NB4 (cell line): ENCODE measurements at places on chromosomes 4 and X.

- no peak for DNase-seq
Observed at GRCh38 chr4:120720354-120720934, 202.1 kb downstream of the PRDM5 start.

- DNase-seq, result no peak
Observed at GRCh38 chr4:42159271-42160001, 7.0 kb upstream of the BEND4 start.

DNA sequence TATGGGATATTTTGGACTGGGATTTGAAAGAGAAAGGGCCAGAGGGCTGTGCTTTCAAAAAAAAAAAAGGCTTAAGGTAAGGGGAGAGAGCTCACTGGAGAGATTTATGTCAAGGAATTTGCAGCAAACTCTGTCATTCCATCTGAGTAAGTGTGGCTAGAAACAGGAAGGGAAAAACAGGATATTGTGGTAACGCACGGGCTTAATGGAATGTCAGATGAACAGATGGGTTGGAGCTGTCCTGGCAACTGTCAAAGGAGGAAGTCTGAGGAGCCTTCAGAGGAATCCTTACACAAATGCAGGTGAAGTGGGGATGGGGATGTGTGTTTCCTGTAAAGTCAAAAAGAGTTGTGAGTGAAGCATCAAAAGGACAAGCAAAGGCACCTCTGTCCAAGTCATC, 15.1 kb upstream of the NKX3-2 start:
- no peak for DNase-seq

GRCh38 chrX:100980608-100981497, 11.3 kb downstream of the ARL13A start:
- DNase-seq, result no peak

GRCh38 chr4:77465271-77465670, 140.3 kb upstream of the CXCL13 start:
- DNase-seq, result peak; percentile 8

DNA sequence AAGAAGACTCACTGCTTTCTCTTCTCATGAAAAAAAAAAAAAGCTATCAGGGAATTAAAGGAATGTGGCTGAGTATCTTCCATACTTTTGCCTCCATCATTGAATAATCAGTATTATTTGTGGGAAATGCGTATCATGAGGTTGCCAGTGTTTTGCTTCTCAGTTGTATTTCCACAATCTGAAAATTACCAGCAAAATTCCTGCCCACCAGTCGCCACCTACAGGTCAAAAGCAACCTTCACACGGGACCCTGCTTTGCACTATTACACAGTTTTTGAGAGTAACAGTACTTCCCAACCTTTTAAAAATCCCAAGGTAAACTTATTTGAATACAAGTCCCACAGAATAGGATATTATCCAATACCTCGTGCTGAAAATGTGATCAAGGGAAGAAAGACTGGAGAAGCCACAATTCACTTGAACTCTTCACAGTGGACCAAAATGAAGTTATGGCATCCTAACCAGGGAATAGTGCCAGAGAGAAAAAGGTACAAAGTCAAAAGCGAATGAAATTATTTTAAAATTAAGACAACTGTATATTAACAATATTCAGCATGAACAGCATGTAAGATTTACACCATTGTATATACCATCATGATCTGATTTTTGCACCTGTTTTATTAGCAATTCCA, 30.4 kb downstream of the PGRMC1 start:
- DNase-seq, result peak; percentile 27

DNA sequence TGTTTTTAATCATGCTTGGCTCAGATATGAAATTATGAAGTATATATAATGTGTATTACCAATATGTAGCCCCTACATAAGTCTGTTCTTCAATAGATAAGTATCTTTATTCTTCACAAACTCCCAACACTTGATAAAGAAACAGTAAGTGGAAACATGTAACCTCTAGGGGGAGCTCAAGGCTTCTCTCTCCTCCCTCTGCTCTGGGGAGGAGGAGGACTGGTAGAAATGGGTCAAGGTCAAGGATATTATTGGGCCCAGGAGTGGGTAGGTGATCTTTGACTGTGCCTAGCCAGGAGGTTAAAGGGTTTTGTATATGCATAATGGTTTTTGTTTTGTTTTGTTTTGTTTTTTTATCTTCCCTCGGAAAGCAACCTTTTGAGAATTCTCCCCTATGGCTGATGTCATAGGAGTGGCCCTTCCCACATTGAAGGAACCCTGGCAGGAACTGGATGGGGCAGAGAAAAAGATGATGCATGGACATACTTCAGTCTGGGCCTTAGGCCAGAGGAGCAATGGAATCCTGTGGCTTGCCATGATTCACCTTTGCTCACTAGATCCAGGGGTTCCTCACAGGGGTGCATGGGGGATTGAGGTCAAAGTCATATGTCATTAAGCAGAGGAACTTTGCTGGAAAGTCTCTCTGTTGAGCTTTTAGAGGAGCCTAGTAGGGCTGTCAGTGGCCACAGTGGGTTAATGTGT, 460.3 kb downstream of the MID1IP1 start:
- peak; percentile 49 for DNase-seq

DNA sequence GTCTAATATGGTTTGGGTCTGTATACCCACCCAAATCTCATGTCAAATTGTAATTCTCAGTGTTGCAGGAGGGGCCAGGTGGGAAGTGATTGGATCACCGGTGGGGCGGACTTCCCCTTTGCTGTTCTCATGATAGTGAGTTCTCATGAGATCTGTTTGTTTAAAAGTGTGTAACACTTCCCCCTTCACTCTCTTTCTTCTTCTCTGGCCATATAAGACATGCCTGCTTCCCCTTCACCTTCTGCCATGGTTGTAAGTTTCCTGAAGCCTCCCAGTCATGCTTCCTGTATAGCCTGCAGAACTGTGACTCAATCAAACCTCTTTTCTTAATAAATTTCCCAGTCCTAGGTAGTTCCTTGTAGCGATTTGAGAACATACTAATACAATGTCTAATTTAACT, 19.7 kb upstream of the SCRG1 start:
- peak; percentile 42 for DNase-seq

DNA sequence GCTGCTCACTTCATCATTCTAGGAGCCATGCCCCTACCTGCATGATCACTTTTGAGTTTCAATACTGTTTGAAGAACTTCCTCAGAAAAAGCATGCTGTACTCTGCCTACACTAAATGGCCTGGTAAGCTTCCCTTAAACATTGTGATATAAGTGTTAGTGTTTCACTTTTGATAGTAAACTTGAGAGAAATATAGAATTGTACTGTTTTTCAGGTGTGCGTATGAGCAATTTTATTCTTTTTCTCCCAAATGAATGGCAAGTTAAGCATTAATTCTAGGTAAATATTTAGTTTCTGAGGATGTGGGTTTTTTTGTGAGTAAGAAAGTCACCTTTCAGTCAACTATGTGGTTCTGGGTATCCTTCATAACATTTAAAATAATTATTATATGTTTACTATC, 484.5 kb downstream of the IL15 start:
- no peak for DNase-seq

DNA sequence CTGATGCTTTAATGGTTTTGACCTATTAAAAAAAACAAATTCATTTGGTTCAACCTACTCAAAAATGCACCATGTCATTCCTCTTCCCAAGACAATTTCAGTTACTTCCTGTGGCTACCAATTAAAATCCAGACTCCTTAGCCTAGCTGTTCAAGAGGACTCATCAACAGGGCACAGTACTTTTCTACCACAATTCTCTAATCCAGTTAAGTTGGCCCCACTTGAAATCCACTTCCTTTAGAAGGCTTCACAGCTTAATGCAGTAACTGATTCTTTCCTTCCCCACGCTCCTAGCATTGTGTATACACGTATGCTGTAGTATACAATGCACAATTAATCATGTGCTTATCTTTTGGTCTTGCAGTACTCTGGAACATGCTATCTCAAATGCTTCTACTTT, 129.8 kb downstream of the UGT8 start:
- no peak for DNase-seq

- DNase-seq, result no peak
Observed at GRCh38 chr4:121784401-121784800, 16.7 kb upstream of the EXOSC9 start.

DNA sequence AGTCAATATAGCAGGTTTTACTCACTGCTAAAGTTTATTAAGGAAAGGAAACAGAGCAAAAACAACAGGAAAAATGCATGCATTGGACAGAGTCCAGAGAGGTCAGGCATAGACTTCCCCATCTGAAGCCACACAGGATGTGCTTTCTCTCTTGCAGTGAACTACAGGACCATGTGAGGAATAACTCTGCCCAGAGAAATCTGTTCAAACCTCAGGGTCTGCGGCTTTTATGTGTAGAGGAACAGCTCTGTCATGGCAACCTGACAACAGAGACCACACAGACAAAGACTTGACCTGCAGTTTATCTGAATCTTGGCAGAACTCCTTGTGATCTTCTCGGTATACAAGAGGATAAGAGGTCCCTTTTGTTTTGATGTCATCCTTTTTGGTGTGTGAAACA, 46.3 kb upstream of the LONRF3 start:
- no peak for DNase-seq

GRCh38 chr4:68905939-68906779, 45.4 kb downstream of the UGT2A3 start:
- no peak for DNase-seq

DNA sequence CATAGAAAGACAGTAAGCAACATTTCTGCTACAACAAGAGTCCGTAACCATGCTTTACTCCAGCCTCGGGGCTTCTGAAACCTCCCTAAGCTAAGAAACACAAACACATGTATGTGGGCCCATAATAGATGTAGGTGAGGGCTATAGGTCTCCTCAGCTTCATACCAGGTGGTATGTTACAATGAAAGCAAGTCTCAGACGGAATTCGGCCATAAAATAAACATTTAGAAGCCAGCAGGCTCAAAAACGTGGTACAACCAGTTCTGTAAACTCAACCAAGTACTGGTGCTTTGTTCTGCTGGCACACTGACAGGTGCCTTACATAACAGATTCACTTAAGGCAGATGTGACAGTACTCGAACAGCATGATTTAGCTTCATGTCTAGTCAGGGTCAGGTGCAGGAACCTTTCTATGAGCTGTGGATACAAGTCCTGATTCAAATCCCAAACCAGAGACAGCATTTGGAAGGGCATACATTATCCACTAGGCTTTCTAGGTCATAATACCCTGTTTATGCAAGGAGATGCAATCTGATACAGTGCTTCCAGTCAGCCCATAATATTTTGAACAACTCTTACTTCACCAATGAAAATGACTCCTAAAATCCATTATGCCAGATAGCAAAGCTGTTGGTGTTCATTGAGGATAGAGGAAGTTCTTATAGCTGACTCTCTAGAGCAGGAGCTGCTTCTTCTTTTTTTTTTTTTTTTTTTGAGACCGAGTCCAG, 113.8 kb upstream of the ENPP6 start:
- DNase-seq, result peak; percentile 37

DNA sequence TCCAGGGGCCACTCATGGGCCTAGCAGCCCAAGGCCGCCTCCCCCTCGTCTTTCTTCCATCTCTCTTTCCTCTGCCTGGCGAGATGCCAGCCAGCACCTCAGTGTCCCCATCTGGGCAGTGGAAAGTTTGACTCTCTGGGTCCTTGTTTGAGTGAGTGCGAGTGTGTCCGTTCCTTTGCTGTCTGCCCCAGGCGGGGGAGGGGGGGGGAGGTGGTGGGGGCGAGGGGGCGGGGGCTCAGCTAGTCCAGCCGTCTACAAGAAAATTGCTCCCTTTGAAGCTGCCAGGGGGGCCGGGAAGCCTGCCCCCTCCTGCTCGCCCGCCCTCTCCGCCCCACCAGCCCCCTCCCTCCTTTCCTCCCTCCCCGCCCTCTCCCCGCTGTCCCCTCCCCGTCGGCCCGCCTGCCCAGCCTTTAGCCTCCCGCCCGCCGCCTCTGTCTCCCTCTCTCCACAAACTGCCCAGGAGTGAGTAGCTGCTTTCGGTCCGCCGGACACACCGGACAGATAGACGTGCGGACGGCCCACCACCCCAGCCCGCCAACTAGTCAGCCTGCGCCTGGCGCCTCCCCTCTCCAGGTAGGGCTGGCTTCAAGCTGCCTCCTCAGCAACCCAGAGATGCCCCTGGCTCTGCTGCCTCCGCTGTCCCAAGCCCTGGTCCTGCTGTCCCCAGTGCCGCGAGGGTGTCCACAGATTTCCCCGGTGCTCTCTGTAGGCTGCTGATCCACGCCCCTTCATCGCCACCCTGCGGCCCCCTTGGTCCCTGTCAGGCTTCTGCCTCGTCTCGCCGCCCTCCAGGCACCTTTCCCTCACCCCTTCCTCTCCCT, at the start of gene BGN:
BGN (plus strand) TSS at position 440 of the 821 bp plus-strand sequence. CDS start 9,652 bp downstream, outside the sequence.
- DNase-seq, result no peak

DNA sequence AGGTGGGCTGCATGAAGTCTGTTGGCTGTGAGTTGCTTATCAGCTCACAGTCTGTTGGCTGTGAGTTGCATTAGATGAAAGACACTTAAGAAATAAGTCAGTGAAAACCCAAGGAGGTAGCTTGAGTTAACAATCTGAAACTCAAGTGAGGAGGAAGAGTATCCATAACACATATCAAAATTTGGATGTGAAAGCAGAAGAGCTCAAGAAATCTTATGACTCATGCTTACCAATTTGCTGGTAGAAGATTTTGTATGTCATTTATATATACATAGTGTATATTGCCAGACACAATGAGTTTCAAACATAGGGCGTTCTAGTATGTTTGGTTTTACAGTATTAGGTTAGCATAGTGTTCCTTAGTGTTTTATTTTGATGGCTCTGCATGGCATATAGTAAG, 107.4 kb downstream of the DDIT4L start:
- no peak for DNase-seq

- no peak for DNase-seq
Observed at GRCh38 chr4:174553828-174554227, 31.5 kb upstream of the HPGD start.

- DNase-seq, result no peak
Observed at GRCh38 chr4:158333820-158334219, 123.5 kb downstream of the TMEM144 start.

DNA sequence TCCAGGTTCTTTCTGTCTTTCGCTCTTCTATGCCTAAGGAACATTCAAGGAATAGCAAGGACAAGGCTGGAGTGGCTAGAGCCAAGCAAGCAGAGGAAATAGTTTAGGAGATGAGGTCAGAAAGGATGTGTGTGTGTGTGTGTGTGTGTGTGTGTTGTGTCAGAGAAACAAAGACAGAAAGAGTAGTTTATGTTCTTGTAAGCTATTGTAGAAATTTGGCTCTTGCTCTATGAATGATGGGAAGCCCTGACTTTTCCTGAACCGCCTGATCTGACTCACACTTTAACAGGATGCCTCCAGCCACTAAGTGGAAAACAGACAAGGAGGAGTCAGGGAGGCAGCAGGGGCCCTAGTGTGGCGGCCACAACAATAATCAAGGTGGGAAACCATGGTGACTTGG, 39.7 kb downstream of the LGI2 start:
- DNase-seq, result no peak

- DNase-seq, result no peak
Observed at GRCh38 chr4:41199788-41200187, 14.6 kb downstream of the APBB2 start.

GRCh38 chr4:11901089-11901488, 472.4 kb upstream of the HS3ST1 start:
- no peak for DNase-seq
